ENCODE measurements at places on chromosomes 16 and 17.
A peak's percentile ranks its signal among the peaks of the same experiment; 100 is the strongest.

DNA sequence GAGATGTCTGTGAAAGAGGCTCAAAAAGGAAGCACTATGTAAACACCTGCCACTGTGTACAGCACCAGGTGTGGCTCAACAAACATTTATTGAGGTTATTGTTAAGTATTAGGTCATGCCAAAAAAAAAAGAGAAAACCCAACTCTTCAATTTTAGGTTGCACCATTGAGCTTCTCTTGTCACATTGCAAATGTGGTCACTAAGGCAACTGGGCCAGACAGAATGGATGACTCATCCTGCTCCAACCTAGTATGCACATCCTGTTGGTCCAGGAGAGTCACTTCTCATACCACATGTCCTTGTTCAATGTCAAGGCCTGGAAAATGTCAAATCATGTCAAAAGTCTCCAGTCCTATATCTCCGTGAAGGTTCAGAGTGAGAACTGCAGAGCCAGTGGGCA lies 25.0 kb downstream of the HOXB1 start:
- DNase-seq: no peak

- DNase-seq: no peak
Measured at GRCh38 chr17:57810721-57811637, 38.9 kb downstream of the MRPS23 start.

DNA sequence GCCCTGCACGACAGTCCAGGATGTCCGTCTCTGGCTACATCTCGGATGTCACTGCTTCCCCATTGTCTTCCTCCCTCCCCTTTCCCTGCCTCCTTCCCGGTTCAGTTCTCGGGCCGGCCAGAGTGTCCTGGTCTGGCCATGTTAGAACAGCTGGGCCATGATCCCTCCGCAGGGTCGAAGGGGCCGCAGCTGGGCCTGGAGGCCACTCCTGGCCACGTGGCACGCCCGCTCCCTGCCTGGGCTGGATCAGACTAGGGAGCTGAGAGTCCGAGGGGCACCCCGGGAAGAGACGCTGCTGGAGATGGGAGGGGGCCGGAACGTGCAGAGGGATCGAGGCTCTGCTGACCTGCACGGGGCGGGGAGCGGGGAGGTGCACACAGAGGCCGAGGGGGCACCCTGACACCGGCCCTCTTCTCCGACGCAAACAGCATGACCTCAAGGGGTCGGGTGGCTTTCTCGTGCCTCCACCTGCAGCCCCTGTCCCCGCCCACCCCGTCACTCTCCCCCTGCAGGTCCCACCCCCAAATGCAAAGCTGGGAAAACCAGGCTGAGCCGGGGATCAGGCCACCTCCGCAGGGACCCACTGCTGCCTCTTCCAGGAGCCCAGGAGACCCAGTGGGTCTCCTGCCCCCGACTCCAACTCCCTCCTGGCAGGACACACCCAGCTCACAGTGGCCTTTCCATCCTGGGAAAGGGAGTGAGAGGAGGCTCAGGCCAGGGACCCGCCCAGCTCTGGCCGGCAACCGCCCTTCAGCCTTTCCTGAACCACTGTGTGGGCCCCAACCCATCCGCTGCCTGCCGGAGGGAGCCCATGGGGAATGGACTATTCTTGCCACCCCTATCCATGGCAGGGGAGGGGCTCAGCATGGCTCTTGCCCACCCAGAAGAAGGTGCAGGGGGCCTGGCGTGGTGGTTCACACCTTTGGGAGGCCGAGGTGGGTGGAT lies 38.5 kb downstream of the CTU2 start:
- DNase-seq: no peak

- DNase-seq: no peak
Measured at GRCh38 chr17:55284944-55285339, 20.2 kb downstream of the HLF start.

DNA sequence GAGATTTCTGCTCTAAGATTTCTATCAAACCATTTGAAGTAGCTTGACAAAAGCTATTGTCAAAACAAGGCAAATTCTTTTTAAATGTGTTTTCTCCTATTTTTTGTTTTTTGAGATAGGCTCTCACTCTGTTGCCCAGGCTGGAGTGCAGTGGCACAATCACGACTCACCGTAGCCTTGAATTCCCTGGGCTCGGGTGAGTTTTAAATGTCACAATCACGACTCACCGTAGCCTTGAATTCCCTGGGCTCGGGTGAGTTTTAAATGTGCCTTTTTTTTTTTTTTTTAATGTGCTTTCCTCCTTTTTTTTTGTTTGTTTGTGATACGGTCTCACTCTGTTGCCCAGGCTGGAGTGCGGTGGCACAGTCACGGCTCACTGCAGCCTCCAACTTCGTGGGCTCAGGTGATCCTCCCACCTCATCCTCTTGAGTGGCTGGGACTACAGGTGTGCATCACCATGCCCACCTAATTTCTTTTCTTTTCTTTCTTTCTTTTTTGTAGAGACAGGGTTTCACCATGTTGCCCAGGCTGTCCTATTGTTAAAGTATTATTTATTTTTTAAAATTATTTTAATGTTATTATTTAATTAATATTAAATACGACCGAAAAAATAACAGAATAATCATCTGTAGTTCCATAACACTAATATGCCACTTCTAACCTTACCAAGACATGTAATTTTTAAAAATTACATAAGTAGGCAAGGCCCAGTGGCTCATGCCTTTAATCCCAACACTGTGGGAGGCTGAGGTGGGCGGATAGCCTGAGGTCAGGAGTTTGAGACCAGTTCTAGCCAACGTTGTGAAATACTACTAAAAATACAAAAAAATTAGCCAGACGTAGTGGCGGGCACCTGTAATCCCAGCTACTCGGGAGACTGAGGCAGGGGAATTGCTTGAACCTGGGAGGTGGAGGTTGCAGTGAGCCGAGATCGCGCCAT lies 69.7 kb upstream of the FA2H start:
- DNase-seq: no peak

GRCh38 chr16:66888647-66889615 lies 8.6 kb downstream of the PDP2 start:
- DNase-seq: no peak

- DNase-seq: no peak
Measured at GRCh38 chr16:65446427-65446826, 324.6 kb upstream of the CDH11 start.

GRCh38 chr17:73710095-73710592 lies 65.9 kb upstream of the SDK2 start:
- DNase-seq: peak; percentile 53

DNA sequence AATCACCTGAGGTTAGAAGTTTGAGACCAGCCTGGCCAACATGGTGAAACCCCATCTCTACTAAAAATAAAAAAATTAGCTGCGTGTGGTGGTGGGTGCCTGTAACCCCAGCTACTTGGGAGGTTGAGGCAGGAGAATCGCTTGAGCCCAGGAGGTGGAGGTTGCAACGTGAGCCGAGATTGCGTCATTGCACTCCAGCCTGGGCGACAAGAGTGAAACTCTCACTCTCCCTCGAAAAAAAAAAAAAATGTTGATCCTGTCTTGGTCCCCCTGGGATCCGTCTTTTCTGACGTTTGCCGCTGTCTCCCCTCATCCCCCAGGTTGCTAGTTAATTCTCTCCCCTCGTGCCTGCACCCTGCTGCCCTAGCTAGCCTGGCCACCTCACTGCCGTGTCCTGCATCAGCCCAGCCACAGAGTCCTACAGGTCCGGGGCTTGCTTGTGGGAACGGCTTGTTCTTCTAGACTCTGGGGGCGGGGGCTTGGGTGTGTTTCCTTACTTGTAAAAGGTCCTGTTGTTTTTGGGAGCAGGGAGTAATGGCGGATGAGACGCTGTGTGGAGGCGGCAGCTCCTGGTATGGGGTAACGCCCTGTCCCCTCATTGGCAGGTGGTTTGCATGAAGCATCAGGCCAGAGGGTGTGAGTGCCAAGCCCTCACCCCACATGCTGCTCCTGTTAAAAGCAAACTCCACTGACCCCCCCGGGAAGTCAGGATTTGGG lies 44.6 kb downstream of the PGS1 start:
- DNase-seq: no peak

- DNase-seq: no peak
Measured at GRCh38 chr17:79776376-79777119, 1.4 kb upstream of the CBX2 start.

DNA sequence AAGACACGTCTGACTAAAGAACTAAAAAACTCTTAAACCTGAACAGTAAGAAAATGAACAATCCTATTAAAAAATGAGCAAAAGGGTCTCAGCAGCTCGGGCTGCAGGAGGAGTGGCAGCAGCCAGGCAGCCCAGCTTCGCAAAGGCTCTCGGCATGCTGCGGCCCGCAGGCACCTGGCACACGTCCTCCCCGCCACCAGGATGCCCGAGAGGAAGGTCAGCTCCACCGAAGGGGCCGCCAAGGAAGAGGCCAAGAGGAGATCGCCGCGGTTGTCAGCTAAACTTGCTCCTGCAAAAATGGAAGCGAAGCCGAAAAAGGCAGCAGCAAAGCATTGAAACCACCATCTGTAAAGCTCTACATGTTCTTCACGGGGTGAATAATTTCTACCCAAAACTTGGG lies 173.5 kb downstream of the BCAS3 start:
- no peak for DNase-seq

- DNase-seq: no peak
Measured at GRCh38 chr16:19400711-19401110, 17.0 kb upstream of the TMC5 start.

DNA sequence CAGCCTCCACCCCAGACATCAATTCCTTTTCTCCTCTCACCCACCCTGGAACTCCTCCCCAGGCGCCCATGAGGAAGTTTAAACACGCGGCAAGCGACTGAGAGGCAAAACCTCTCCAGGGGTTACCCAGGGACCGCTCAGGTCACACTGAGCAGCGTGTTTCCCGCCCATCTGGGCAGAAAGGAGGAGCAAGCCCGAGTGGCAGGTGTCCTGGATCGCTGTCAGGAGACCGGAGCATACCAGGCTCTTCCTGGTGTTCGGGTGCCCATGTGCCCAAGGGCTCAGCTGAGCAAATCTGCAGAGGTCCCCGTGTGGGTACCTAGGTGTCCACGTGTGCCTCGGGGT lies 491 bp downstream of the SLC25A19 start:
- peak; percentile 46 for DNase-seq

DNA sequence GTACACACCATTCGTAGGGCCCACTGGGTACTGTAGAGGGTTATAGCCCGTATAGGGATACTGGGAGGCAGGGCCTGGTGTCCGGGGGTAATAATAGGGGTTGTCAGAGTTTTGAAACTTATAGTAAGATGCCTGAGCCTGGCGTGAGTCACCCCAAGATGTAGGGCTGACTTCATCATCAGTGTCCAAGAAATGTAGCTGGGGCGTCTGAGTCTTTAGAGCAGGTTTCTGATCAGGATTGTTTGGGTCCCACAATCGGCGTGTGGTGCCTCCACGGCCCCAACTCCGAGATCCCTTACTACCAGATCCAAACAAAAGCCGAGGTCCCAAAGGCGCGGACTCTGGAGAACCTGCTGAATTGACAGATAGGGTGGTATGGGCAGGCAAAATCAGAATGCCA lies 4.4 kb downstream of the SMG6 start:
- DNase-seq: no peak

- no peak for DNase-seq
Measured at GRCh38 chr16:62033065-62033464, 3.2 kb downstream of the CDH8 start.

- no peak for DNase-seq
Measured at GRCh38 chr17:65011966-65012365, 44.6 kb downstream of the GNA13 start.

GRCh38 chr17:44318077-44318892 lies 6.3 kb downstream of the SLC25A39 start:
- DNase-seq: no peak

GRCh38 chr16:75402159-75402820 lies 31.0 kb downstream of the CFDP1 start:
- DNase-seq: no peak

DNA sequence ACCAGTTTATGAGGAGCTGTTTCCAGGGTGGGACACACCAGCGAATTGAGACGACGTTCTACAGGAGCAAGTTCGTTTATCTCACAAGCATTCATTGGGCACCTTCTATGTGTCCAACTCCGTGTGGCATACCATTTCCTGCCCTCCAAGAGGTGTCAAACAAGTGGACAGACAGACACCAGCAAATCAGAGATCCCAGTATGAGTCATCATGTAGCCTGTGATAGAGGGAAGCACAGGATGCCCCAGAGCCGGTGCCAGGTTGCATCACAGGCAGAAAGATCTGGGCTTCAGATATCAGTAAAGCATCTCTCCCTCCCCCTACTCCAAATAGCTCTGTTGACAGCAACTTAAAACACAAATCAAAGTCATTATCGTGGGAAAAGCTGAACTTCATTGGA lies 31.8 kb upstream of the MAF start:
- DNase-seq: no peak

DNA sequence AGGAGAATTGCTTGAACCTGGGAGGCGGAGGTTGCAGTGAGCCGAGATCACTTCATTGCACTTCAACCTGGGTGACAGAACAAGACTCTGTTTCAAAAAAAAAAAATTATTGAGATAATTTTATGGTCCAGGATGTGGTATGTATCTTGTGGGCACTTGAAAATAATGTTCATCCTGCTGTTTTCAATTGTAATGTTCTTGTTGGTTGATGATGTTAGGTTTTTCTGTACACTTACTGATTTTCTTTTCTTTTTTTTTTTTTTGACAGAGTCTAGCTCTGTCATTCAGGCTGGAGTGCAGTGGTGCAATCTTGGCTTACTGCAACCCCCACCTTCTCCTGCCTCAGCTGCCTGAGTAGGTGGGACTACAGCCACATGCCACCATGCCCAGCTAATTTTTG lies 29.7 kb downstream of the TBX21 start:
- no peak for DNase-seq

DNA sequence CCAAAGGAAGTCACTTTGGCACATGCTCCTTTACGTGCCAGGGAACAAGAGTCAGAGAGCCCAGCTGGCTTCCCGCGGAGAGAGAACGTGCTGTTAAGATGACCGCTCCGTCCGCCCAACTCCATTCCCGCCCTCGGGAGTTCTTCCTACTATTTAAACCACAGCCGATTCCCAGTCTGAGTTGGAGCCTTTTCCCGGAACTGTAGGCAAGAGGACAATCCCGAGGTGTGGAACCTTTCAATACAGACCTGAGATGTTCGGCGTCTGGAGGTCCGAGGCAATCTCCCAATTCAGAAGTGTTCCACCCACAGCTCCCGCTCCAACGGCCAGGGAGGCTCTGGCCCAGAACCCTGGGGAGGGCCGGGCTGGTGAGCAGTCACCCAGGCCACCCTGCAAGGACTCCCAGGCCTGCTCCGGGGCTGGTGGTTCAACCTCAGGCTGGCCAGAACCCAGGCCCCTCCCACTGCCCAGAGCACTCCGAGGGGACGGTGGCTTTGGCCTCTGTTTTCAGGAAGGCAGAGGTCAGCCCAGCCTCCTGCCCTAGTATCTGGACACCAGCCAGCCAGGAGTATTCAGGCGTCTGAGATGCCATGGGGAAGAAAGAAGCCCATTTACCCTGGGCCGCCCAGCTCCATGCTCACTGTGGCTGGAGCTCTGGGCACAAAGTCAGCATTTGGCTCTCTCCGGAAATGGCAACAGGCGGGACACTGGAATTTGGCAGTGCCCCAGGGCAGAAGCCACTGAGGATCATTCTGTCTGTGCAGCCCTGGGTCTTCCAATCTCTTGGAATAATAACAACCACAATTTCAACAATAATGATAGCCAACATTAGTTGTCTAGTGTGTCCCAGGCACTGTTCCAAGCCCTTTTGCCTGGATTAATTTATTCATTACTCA lies 21.4 kb downstream of the EMP2 start:
- DNase-seq: no peak

GRCh38 chr17:78952706-78953105 lies 27.0 kb downstream of the LGALS3BP start:
- no peak for DNase-seq

Measured in stimulated activated CD4-positive, alpha-beta T cell treated with anti-CD3 and anti-CD28 coated beads, Interleukin-12 subunit alpha, Interleukin-12 subunit beta, amount 100 ng/mL, for 4 hours (primary cell).